Islet precursor cell (in vitro differentiated cells): ENCODE measurements at places on chromosomes 5 and 9.
A peak's percentile ranks its signal among the peaks of the same experiment; 100 is the strongest.

DNA sequence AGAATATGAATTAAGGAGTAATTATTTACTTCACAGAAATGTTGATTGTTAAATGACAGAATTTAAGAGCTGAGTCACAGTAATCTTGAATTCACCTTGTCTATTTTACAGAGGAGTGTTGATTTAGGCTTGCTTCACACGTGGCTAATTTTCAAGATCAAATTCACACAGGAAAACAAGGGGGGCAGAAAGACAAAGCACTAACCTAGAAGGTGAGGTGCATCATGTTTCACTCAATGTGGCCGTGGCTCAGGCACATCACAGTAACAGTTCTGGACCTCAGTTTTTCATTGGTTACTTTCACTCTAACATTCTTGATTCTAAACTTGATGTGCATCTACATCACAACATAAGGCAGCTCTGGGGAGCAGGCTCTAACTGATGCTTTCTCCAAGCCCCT lies 69.6 kb upstream of the GNAQ start:
- no peak for DNase-seq

- no peak for DNase-seq
Measured at GRCh38 chr5:180785121-180785781, 17.4 kb downstream of the MGAT1 start.

DNA sequence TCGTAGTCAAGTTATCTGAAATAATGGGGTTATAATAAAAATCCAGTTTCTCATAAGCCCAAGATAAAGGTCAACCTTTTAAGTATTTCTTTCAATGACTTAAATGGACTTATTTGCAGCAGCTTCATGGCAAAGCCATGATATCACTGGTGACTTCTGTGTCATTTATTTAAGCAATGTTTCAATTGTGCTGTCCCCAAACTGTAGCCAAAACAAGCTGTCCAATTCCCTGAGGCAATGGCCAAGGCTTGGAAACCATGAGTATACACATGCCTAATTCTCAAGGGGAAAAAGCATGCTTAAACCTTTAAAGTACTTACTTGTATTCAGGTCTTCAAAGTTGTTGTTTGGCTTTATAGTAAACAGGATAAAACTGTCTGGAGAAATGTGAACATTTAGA lies 376.4 kb upstream of the TNC start:
- DNase-seq = no peak

GRCh38 chr5:37893434-37894134 lies 53.7 kb upstream of the GDNF start:
- no peak for DNase-seq

DNA sequence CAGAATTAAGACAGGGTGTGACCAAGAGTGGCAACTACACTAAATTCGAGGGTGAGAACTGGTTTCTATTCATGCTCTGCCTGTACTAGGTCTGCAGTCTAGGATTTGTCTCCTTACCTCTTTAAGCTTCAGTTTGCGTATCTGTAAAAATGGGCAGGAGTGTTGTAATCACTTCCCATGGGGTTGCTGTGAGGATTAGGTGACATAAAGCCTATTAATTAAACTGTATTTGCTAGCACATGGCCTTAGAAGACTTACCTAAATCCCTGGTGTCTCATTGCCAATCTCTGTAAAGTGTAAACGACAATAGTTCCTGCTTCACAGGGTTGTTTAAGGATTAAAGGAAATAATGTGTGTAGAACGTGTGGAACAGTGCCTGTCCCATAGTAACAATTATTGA lies 193.6 kb downstream of the DRD1 start:
- no peak for DNase-seq

DNA sequence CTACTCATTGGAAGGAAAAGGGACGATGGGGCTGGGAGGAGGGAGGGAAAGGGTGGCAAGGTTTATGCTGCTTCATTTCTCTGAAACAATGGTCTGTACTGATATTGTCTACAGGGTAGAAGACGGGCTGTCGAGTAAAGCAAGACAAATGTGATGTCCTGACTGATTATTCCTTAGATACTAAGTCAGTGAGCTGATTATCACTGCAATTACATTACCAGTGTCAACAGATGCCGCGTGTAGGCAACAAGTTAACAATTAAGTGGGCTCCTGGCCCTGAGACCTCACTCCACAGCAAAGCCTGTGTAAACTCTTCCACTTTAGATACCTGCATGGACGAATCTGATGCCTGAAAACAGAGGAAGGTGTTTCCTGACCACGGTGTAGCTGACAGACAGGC lies 602.8 kb downstream of the IRX1 start:
- DNase-seq = no peak

- DNase-seq = peak; percentile 47
Measured at GRCh38 chr5:135450336-135450735, 1.8 kb downstream of the TIFAB start.

DNA sequence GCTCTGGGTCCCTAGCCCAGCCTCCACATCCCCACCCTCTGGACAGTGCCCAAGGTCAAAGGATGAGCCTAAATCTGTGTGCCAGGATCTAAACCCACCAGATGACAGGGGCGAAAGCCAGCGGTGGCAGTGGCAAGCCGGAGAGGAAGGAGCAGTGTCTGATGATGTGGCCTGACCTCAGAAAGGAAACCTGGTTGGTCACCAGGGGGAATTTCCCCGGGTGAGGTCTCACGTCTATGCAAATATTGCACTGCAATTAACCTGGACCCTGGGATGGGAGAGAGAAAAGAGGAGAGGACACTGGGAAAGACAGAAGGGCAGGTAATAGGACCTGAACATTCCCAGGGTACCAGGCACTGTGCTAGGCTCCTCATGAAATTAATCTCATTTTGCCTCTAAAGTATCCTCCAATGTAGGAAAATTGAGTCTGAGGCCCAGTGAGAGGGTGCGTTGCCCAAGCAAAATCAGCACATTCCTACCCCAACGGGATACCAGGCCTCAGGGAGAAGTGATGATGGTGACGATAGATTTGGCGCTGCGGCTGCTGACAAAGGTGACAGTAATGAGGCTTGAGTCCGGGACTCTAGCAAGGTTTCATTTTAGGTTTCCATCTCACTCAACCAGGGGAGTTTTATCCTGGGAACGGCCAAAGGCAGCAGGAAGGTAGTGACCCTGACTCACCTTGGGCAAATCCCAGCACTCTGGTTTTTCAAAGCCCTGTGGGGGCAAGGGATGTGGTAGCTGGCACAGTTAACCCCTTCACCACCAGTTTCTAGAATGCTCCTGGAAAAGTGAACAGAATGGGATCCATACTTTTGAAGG lies 13.4 kb upstream of the TNIP1 start:
- no peak for DNase-seq

GRCh38 chr5:5461012-5461411 lies 38.5 kb downstream of the ICE1 start:
- no peak for DNase-seq

- peak; percentile 69 for DNase-seq
Measured at GRCh38 chr9:35611230-35611797, 6.3 kb downstream of the TESK1 start.

DNA sequence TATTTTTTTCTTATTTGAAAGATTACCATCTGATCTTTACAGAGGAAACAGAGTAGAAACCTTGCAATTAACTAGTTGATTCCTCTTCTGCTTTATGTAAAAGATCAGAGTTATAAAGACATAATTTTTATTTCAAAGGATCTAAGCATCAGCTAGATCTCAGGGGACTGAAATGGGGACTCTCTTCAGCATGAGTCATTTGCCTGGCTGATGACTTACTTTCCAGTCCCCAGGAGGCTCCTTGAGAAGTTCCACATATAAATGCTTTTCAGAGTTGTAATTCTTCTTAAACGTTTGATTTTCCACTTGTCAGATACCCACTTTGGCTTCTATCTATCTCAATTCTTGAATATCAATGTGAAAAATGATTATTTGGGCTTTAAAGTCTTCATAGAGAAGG lies 389.4 kb downstream of the RAB3C start:
- DNase-seq = no peak

DNA sequence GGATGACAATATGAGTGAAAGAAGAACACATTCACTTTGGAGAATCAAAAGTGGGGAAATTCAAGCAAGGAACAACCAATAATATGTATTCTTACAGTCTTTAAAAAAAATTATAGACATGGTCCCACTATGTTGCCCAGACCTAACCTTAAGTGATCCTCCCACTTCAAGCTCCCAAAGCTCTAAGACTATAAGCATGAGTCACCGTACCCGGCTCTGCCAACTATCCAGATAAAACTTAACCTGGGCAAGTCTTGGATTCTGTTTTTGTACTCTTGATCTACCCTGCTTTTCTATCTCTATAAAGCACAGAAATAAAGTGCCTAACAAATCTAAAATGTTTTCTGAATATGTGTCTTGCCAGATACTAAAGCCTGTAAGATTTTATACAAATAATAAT lies 30.9 kb downstream of the CEMIP2 start:
- DNase-seq = no peak
